ENCODE measurements at places on chromosomes 12 and 14.

- no peak for DNase-seq
These were observed 135.8 kb downstream of the SYNE2 start for GRCh38 chr14:63988579-63988978.

GRCh38 chr14:54839701-54840119 lies 62.9 kb downstream of the GCH1 start:
- no peak for DNase-seq

- DNase-seq: no peak
These were observed 5.3 kb upstream of the DICER1 start for GRCh38 chr14:95162641-95163040.

- no peak for DNase-seq
These were observed 466.3 kb downstream of the DIO2 start for GRCh38 chr14:79745046-79745445.

GRCh38 chr12:120939523-120939922 lies 35.4 kb upstream of the SPPL3 start:
- DNase-seq: no peak
